ENCODE measurements at places on chromosomes 1 and 21.

- DNase-seq = no peak
These were observed 72.9 kb downstream of the SIK1 start for GRCh38 chr21:43354026-43354420.

- DNase-seq = no peak
These were observed 22.2 kb upstream of the SLC5A9 start for GRCh38 chr1:48200166-48200900.

DNA sequence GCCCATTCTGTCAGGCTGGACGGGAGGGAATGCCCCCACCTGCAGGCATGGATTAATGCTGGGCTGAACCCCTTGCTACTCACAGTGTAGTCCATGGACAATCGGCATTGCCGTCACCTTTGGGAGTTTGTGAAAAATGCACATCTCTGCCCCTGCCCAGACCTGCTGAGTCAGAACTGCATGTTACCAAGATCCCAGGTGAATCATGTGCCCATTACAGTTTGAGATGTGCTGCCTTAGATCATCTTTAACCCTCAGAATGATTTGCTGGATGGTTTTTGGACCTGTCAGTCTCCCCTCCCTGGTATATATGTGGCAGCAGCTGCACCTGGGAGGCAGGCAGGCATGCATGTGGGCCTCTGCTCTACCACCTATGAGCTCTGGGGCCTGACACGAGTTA is 15.0 kb downstream of the HTR6 start:
- no peak for DNase-seq

- no peak for DNase-seq
These were observed 357.7 kb downstream of the TTLL7 start for GRCh38 chr1:83641206-83641658.

- DNase-seq = no peak
These were observed 12.9 kb downstream of the KIAA2013 start for GRCh38 chr1:11913291-11913690.

DNA sequence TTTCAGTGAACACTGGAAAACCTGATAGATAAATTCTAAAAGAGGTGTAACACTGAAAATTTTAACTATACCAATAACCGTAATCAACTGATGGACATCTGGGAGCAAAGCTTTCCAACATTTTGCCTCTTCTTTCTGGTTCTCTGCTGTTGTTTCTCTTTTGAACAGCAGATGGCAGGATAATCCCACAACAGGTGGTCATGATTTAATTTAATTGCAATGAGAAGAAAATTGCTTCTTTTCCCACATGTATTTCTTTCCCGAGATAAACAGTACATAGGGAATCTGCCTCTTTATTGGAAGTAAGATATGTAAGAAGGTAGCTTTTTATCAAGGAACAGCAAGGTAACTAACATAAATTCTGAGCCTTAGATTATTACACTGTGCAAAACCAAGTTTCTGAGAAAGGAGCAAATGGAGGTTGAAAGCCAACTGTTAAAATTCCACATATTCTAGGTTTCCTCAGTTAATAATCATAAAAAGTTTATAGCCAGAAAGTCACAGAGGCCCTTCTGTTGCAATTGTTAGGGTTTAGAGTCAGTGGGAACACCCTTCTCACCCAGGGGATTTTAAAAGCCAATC is 72.9 kb downstream of the RPS6KA1 start:
- DNase-seq = peak; percentile 42

- no peak for DNase-seq
These were observed 52.7 kb upstream of the EIF4G3 start for GRCh38 chr1:21229246-21230000.

Measured in DMS 273 treated with DMSO at 0.1 percent for 48 hours (cell line).